ENCODE measurements at places on chromosomes 7 and 10. TPM values are rescaled to one million over a fixed set of nuclear protein-coding genes. Genes with fewer than 3 reads are reported as not detected.

SUN3 gene
- total RNA-seq = 0.54 TPM

CLRN3 gene
- total RNA-seq = 9.4 TPM

TMEM225B gene
- total RNA-seq = 2.6 TPM

SEMA3E gene
- total RNA-seq = 1.1 TPM

GRCh38 chr10:95469676-95470075, 91.5 kb downstream of the SORBS1 start:
- no peak for DNase-seq

DNA sequence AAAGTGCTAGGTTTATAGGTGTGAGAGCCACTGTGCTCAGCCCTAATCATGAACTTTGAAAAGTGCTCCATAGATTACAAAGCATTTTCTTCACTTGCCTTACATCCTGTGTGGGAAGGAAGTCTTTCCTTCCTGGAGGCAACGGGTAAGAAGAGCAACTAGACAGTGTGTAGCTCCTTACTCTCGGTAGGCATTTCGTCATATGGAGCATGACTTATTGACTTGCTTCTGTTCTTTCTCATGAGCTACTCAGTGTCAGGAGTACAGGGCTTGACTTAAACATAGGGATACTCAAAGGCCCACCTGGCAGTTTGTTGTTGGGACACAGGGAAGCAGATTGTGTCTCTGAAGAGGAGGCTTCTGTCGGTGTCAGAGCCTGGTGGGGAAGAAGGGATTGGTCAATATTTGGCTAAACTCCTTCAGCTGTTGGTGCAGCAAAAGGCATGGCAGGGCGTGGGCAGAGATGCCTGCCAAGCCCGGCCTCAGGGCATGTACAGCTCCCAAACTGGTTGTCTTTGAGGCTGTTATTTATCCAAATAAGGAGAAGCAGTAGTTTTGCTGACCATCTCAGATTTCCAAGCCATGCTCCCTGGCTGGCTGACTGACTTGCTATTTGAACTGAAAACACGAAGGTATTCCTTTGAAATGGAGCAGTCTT, 248.9 kb downstream of the KIAA1217 start:
- no peak for DNase-seq

GRCh38 chr10:7561985-7562384, 104.8 kb downstream of the ITIH5 start:
- no peak for DNase-seq

DNA sequence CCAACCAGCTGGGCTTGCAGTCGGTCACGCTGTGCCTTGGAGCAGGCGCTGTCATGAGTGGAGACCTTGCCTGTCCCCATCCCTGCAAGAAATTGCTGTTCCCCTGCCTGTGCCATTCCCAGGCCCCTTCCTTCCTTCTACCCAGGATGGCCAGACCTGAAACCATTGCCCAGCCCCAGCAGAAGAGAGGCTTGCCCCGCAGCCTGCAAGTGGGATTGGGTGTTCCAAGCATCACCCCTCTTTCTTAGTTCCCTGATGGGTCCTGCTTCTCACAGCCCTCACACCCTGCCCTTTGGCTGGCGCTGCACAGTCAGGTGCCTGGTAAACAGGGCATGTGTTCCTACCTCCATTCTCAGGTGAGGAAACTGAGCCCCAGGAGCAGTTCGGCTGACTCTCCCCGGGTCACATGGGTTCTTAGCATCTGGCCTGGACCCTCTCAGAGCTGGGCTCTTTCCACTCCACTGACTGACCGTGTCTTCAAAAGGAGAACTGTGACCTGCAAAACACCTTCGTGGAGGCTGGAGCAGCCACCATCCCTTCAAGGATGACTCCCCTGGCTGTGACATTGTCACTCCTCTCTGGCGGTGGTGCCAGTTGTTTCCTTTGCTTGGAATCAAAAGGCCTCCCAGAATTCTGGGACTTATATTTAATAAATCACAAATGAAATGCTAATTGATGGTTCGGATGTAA, 41.9 kb upstream of the PDCD4 start:
- DNase-seq = no peak

- no peak for DNase-seq
Measured at GRCh38 chr10:52703451-52703850, 69.1 kb downstream of the MBL2 start.

DNA sequence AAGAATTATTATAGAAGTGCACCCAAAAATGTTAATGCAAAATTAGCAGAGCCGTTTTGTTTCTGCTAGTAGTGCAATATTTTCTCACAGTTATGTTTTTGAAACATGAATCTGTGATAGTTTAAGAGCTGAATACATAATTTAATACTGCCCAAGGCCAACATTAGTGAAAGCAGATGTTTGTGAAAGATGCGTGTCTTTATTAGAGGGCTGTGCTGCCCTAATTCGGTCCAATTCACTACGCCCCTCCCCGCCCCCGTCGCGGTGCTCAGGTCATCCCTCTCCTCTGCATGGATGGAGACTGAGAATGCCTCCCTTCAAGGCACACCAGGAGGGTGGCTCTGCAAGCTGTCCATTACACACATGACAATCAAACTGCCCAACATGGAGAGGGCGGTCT, 172.0 kb downstream of the TEX36 start:
- no peak for DNase-seq

- DNase-seq = no peak
Measured at GRCh38 chr10:5064656-5065055, 29.6 kb upstream of the AKR1C3 start.

DNA sequence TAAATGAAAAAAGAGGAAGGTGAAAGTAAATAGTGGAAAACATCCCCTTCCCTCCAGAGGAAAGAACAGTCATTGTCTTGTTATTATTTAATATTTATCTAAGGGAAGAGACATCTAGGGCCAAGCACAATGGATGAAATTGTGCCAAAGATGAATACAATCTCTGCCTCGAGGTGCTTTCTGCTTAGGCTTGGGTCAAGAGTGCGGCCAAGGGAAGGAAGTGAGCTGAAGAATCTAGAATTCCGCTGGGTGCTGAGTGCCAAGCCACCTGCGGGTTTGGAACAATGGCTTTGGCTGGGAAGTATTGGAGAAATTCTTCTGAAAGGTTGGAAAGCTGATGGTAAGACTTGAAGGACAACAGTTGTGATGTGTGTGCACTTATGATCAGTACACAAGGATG, 531.3 kb upstream of the FZD8 start:
- DNase-seq = no peak

GRCh38 chr7:18890885-18891621, 226.4 kb downstream of the TWIST1 start:
- DNase-seq = no peak

DNA sequence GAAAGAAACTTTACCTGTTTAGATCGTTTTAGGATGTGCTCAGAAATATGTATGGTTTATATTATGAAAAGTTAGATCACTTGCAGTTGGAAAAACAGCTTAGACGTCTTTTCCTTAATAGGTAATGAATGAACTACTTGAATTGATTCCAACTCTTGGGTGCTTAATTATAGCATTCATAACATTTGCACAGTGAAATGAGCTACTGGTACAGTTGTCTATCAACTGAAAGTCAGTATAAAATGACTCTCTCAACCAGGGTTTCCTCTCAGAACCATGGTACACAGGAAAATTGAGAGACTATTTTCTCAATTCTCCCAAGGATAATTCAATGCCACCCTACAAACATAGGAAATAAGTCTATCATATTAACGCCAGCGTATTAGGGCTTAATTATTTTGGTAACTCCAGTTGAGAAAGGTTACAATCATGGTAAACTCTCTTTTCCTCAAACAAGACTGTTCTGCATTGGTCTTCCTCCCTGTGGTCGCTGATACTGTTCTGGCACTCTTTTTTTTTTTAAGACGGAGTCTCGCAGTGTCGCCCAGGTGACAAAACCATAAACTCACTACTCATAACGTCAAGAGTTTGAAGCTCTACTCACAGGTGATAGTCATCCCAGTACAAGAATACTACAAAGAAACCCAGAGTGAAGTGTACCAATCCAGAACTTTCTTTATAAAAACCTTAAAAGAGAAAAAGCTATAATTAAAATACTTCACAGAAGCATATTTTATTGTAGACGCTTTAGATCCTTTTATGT, 2.0 kb downstream of the ANLN start:
- DNase-seq = no peak
